ENCODE measurements at places on chromosomes 11 and 22.

GRCh38 chr22:39985383-39986035, 9.2 kb upstream of the FAM83F start:
- DNase-seq = no peak

DNA sequence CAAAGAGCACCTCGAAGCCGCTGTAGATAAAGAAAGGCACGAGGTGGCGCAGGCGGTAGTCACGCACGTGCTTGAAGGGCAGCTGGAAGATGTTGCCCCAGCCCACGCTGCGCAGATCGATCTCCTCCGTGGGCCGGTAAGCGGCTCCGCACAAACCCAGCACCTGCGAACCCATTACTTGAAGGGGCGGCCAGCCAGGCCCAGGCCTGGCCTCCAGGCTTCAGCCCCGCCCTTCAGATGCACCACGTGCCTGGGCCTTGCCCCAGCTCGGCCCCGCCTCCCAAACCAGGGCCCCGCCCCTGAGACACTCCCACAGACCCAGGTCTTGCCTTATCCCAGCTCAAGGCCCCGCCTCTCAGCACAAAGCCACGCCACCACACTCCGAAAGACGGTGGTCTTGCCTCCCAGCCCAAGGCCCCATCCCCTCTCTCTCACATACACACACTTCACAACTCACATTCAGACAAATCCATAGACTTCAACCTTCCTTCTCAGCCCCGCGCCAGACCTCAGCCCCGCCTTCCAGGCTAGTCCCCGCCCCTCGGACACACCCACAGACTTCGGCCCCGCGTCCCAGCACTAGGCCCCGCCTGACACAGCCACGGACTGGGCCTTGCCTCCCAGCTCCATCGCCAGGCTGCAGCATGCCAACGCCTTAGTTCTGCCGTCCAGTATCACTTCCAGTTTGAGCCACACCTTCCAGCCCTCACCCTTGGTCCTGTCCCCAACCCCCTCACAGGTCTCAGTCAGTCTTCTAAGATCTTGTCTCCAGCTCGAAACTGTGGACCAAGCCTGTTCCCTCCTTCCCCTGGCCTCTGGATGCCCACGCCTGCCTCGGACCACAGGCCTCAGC, 7.0 kb downstream of the UNC93B1 start:
- DNase-seq = no peak

GRCh38 chr11:41414771-41415440, 44.5 kb downstream of the LRRC4C start:
- DNase-seq = no peak

DNA sequence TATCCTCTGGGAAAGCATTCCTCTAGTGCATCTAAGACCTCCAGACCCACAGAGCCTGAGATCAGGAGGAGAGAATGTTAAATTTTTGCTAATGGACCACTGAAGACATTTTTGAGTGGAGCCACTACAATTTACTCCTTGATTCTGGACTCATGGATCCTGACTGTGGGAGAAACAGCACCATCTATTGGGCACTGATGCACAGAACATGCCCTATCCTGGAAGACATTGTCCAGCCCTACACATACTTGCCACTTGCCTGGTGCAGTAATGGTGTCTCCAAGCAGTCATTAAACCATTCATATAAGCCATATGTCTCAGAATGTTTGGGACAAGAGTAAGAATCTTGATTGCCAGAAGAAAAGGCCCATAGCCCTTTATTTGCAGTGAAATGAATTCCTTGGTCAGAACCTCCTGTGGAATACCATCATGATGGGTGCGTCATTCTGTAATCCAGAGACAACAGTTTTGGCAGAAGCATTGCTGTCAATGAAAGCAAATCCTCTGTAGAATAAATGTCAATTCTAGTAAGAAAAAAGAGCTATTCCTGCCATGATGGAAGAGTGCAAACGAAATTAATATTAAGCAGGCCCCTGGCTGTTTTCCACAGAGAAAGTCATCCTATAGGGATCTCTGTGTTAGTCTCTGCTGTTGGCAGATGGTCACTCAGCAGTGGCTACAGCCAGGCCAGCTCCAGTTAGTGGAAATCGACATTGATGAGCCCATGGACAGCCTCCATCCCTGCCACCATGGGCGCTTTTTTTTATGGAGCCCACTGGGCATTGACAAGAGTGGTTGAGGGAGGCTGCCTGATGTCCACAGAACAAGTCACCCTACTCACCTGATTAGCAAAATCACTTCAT, 43.5 kb downstream of the GGTLC2 start:
- peak; percentile 16 for DNase-seq

- no peak for DNase-seq
These were observed 28.6 kb downstream of the USH1C start for GRCh38 chr11:17515443-17516176.

- no peak for DNase-seq
These were observed 13.9 kb upstream of the PHLDA2 start for GRCh38 chr11:2942872-2943710.
